ENCODE measurements at places on chromosomes 2 and 18. TPM values are rescaled to one million over a fixed set of nuclear protein-coding genes. Genes with fewer than 3 reads are reported as not detected.

STEAP3 gene
- 1.3 TPM for polyA plus RNA-seq

PXDN gene
- 158 TPM for polyA plus RNA-seq

- DNase-seq = no peak
Measured at GRCh38 chr2:105857076-105857740, 112.5 kb downstream of the NCK2 start.

DHX57 gene
- polyA plus RNA-seq = 42.1 TPM

- no peak for DNase-seq
Measured at GRCh38 chr2:69988086-69988635, 26.7 kb upstream of the ASPRV1 start.

- no peak for DNase-seq
Measured at GRCh38 chr2:46352621-46353020, 55.4 kb downstream of the EPAS1 start.

- no peak for DNase-seq
Measured at GRCh38 chr2:236795169-236795860, 225.7 kb downstream of the ACKR3 start.

Measured in right renal cortex interstitium (tissue), 3 donors.